ENCODE measurements at places on chromosomes 2 and 18.

DNA sequence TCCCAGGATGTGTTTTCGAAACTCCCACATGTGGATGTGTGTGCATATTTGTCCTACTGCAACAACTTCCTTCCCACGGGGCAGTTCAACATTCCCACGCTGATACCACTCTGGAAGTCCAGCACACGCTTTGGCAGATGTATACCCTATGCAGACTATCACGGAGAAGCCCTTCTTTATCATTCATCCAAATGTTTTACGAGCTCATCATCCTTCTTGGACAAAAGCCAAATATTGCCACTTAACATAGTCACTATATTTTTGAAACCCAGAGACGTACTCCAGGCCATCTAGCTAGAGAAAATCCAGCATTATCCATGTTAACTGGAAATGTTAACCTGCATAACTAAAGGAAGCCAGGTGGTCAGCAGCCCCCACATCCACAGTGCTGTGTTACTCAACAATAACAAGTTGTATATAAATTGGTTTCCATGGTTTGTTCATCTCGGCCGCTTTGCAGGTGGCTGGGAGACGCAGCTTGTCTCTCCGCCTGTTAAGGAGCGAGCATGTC is 131.5 kb downstream of the ZNF532 start:
- peak; percentile 77 for DNase-seq

DNA sequence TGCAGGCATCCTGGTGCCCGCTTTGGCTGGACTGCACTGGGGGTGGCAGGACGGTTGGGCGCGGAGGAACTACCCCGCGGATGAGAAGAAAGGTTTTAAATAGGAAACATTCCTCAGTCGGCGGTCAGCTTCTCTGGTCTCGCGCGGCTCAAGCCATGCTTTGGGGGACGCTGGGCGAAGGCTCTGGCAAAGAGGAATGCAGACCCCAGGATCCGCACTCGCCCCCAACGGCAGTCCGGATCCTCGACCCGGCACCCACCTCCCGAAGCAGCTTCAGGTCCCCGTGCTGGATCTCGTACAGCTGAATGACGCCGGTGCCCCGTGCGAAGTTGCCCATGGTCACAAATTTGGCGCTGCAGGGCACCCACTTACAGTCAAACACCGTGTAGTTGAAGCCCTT is 686 bp upstream of the PNO1 start:
- DNase-seq: no peak

DNA sequence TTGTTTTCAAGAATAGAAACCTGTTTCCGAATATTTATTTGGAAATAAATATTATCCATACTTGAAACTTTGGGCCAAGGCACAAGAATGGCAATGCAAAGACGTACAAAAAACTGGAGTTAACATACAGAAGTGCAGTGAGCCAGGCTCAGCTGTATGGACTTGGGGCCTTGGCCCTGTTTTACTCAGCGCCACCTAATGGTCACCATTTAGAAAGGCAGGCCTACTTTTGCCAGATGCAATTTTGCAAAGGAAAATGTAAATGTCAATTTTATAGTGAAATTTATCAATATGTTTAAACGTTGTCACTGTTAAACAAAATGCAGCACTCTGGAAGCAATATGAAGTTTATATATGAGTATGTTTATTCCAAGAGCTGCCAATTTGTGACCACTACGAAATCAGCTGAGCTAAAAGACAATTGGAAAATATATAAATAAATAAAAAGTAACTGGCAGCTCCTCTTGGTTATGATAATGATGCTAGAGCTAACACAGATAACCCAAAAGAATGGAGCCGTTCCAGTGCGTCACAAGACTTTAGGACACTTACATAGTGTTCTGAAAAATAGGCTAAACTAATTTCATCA is 155.0 kb downstream of the ARHGAP15 start:
- DNase-seq: peak; percentile 16

DNA sequence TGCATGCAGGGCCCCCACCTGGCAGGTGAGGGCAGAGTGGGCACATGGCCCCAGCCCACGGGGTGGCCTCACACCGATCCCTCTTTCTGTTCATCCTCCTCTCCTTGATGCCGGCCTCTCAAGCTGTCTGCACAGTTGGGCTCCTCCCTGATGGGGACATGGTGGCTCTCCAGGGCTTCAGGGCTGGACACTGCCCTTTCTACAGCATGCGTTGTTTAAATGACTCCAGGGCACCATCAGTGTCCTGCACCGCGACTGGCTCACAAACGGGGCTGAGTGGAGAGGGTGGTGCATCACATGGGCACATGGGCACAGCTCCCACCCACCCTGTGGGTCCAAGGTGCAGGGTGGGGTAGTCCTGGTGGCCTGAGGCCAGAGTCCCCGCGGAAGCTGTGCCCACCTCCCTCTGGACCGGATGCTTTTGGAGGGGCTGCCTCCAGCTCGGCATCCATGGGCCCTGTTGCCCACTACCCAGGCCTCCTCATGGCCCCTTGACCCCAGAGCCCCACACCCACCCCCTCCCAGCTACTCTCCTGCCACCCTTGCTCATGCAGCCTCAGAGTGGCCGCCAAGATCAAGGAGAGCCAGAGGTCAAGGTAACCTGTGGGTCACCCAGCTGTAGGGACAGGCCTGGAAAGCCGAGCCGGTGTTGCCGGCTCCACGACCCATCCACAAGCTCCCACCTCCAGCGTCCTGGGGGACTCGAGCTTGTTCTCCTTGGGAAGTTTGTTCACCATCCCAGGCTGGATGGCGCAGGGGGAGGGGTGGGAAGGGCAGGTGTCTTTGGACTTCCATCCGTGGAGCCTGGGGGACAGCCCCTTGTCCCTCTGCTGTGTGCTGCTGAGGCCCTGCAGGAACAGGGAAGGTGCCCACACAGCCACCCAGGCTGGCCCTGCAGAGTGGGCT is 12.3 kb upstream of the SNED1 start:
- DNase-seq: no peak

GRCh38 chr2:32792416-32792815 is 154.3 kb upstream of the LTBP1 start:
- no peak for DNase-seq

- no peak for DNase-seq
These were observed 21.4 kb downstream of the STK17B start for GRCh38 chr2:196149948-196150347.

DNA sequence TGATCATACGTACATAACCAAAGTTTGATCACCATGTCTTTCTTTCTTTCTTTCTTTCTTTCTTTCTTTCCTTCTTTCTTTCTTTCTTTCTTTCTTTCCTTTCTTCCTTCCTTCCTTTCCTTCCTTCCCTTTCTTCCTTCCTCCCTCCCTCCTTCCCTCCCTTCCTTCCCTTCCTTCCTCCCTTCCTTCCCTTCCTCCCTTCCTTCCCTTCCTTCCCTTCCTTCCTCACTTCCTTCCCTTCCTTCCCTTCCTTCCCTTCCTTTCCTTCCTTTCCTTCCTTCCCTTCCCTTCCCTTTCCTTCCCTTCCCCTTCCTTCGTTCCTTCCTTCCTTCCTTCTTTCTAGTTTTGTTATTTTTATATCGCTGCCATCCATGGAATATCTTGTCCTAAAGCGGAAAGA is 406.7 kb upstream of the DDX18 start:
- DNase-seq: no peak

- no peak for DNase-seq
These were observed 7.0 kb downstream of the USP34 start for GRCh38 chr2:61463769-61464475.

GRCh38 chr2:174007010-174007409 is 41.8 kb upstream of the SP3 start:
- peak; percentile 96 for DNase-seq

DNA sequence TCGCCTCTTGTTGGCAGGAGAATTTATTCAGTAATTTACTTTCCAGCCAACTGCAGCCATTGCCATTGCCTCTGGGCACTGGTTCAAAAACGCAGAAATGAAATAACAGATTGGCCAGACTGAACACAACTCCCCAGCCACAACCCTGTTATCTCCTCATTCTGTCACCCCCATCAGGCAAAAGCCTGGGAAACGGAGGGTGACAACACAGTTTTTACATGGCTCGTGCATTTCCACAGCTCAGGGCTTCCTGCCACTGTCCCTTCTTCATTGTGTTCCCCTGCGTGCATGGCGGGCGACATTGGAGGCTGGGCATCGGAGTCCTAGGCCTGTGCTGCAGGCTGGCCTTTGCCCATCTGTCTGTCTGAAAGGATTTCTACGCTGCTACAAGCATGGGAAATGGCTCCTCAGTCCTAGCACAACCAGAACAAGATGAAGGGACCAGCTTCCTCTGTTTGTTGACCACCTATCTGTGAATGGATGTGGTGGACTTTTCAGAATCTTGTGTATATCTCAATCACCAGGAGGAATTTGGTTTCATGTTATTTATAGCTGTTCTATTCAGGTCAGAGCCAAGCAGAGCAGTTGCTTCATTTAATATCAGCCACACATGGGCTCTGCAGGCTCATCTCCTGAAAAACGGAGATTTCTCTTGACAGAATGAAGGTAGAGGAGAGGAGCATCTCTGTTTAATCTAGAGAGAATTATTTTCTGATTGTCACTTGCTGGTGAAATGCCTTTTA is 107.0 kb downstream of the MGAT5 start:
- no peak for DNase-seq

GRCh38 chr2:218074031-218074430 is 5.0 kb downstream of the RUFY4 start:
- peak; percentile 20 for DNase-seq

- DNase-seq: no peak
These were observed 210.3 kb downstream of the ZRANB3 start for GRCh38 chr2:135320465-135321355.

DNA sequence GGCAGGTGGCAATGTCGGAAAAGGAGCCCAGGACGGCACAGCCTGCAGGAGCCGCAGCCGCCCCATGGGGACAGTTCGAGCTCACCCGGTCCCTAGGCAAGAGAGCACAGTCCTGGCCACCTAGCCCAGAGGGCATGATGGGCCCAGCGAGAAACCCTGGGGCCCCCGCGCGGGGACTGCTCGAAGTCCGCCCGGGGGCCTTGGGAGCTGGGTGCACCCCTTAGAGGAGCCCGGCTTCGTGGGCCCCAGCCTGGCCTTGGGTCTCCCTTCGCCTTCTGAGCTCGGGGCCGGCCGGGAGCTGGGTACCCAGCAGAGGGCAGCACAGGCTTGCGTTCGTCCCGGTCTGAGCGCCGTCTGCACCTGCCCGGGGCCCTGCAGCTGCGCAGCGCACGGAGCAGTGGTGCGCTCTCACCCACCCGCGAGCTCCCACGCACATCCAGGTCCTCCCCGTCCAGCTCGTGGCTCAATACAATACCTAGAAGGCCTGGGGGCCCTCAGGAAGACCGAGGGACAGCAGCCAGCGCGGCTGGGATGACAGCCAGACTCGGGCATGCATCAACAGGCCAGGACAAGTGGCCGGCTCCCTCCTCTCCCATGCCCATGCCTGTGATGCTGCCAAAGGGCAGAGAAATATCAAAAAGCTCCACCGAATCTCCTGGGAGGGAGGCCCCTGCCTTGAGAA is 96.2 kb upstream of the ZNF532 start:
- DNase-seq: peak; percentile 82

DNA sequence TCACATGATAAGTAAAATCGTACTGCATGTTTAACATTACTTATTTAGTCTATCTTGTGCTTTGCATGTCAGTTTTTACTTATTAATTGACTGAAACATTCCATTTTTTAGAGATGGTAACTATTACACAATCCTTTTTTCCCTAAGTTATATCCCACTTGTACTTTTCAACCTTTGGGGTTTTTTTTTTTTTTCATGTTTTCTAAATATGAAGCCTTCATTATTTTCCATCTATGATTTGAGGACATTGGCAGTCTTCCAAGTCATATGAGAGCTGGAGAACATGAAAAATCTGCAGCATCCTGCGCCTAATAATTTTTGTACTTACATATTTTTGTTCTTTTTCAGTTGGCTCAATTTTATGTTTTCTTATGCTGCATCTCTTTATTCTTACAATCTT is 113.9 kb downstream of the MYO1B start:
- DNase-seq: no peak

- DNase-seq: no peak
These were observed 98.0 kb downstream of the MYO5B start for GRCh38 chr18:50096766-50097435.

- no peak for DNase-seq
These were observed 28.0 kb downstream of the PCARE start for GRCh38 chr2:29046321-29046720.

DNA sequence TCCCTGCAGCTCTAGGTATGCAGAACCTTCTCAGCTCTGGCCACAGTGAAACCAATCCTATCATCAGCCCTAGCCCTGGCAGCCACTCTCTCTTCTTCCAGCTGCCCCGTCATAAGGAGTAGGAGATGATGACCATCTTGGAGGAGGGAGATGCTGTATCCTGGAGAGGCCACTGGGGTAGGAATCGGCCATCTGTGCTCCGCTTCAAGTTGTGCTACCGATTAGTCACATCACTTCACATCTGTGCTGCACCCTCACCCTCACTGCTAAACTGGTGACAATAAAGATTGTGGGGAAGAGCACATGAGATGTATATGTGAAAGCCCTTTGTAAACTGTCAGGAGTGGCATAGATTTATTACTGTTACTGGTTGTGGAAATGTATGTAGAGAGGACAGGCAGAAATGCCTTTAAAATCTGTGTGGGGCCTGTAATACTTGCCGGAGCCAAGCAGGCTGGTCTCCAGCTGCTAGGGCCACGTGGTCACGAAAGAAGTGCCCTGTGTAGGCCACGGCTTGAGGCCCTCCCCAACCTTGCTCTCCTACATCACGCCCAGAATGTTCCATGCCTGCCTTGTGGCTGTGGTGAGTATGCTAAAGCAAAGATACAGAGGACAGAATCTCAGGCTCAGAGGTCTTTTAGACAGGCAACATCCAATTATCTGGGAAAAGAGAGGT is 236.8 kb downstream of the CLIP4 start:
- no peak for DNase-seq

DNA sequence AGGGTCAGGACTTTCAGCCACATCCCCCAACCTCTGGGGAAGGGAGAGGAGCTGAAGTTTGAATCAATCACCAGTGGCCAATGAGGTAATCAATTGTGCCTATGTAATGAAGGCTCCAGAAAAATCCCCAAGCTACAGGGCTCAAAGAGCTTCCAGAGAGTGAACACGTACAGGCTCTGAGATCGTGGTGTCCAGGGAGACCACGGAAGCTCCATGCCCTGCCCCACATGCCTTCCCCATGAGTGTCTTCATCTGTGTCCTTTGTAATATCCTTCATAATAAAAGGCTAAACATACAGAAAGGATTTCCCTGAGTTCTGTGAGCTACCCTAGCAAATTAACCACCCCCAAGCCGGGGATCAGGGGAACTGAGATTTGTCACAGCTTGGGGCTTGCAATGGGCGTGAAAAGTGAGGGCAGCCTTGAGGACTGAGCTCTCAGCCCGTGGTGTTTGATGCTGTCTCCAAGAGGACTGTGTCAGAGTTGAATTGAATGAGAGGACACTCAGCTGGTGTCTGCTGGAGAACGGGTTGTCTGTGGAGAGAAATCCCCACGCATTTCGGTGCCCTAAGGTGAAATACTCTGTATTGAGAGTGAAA is 25.5 kb upstream of the TUBB6 start:
- DNase-seq: no peak

Measured in NCI-H510A treated with DMSO at 0.1 percent for 48 hours (cell line).